ENCODE measurements at places on chromosomes 2 and 18.

- DNase-seq: no peak
Observed at GRCh38 chr2:160321006-160321405, 120.9 kb upstream of the ITGB6 start.

- no peak for DNase-seq
Observed at GRCh38 chr2:141942006-141942789, 188.6 kb downstream of the LRP1B start.

DNA sequence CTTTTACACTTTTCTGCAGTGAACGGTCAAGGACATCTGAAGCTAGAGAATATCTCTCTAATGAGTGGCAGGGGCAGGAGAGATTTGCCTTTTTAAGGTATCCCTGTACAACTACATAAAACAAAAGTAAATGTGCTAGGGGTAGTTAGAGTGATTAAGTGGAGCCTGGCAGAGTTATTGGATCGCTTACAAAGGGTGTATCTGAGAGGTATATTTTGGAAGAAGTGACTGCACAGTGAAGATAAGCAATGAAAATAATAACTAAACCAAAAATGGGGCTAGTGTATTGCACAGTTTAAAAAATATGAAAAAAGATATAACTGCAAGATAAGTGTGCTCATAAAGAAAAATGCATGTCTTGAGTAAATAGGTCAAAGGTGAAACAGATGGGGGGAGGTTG is 193.5 kb upstream of the EPC2 start:
- no peak for DNase-seq

GRCh38 chr2:225270053-225270452 is 129.5 kb upstream of the NYAP2 start:
- DNase-seq: no peak

- DNase-seq: no peak
Observed at GRCh38 chr2:234286956-234287355, 209.9 kb downstream of the ARL4C start.

- DNase-seq: no peak
Observed at GRCh38 chr2:233400961-233401360, 46.7 kb downstream of the DGKD start.
